ENCODE measurements at places on chromosomes 3 and 15.
A peak's percentile ranks its signal among the peaks of the same experiment; 100 is the strongest.

DNA sequence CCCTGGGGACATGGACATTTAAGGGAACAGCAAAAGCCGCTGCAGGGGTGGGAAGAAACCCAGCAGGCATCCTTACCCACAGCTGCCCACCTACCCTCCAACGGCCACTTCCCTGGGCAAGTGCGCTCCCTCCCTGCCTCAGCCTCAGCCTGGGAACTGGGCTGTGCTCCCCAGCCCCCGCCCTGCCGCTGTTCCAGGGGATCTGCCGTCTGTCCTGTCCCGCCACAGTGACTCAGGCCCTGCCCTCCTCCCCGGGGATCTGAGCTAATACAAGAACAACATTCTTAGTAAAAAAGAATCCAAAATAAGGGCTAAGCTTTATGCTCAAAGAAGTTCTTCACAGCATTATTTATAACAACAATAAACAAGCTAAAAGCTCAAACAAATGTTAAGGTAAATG, 7.4 kb upstream of the IQSEC1 start:
- DNase-seq = no peak

- DNase-seq = no peak
Observed at GRCh38 chr3:187292631-187293515, 1.3 kb upstream of the MASP1 start.

GRCh38 chr15:51186181-51186705, 91.5 kb upstream of the TNFAIP8L3 start:
- DNase-seq = no peak

DNA sequence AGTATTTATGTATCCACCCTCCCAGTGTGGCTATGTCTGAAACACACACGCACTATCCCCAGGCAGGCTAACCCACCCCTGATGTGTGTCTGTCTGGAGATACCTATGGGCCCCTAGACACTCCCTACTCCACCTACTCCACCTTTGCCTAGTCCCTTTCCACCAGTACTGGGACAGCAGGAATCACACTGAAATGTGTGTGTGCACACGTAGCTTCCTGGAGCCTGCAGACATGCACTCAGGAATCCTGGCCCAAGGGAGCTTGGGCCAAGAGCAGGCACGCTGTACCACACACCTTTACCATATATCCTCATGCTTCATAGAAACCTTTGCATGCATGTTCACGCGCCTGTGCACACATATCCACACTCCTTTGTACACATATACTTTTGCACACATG, 6.9 kb upstream of the PTH1R start:
- no peak for DNase-seq

DNA sequence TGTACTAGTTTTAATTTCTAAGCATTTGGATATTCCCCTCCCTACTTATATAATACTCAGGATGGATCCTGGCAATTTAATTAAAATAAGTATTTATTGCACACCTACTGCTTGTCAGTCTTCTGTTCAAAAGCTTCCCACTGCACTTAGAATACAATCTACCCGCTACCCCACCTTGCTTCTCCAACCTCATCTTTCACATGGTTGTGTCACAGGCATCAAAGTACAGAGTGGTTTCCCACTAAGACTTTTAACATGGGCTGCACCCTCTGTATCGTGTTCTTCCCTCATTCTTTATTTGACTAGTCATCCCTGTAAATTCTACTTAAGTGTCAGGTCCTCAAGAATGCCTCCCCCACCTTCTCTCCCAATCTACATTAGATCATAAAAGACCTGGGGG, 35.0 kb downstream of the RIOX2 start:
- no peak for DNase-seq

GRCh38 chr3:39668420-39668819, 141.0 kb upstream of the MYRIP start:
- DNase-seq = peak; percentile 55

- DNase-seq = no peak
Observed at GRCh38 chr3:191566469-191566868, 105.5 kb downstream of the PYDC2 start.
